ENCODE measurements at places on chromosomes 2 and 18. TPM values are rescaled to one million over a fixed set of nuclear protein-coding genes. Genes with fewer than 3 reads are reported as not detected.

DNA sequence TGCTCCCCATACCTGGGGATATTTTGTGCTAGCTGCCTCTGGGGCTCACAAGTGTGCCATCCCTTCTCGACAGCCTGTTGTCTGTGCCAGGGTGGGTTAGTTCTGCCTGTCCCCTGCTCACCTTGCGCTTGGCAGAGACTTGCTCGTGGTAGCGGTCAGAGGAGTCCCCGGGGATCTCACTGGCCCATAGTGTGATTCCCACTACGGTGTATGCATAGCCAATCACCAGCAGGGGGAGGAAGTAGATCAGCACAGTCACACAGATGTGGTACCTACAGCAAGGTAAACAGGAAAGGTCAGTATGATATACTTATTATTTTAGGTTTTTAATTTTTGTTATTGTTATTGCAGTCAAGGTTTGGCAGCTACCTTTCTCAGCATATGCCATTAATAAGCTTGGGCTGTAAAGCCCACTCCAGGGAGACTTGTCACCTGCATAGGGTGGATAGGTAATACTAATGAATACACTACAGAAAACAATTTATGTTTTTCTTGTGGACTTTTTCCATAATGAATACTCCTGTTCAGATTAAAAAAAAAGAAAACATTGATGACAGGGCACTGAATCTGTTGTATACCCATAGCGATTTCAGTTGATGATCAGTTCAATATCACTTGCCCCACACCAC is 95.2 kb downstream of the POLE4 start:
- H3K4me3 ChIP-seq: no peak overlapping the region
- H3K36me3 ChIP-seq: no peaks in the 10 kb centered on the region
- no peaks in the 10 kb centered on the region for H3K4me1 ChIP-seq
- DNase-seq: peak; percentile 27
- no peaks in the 10 kb centered on the region for H3K27me3 ChIP-seq

DNA sequence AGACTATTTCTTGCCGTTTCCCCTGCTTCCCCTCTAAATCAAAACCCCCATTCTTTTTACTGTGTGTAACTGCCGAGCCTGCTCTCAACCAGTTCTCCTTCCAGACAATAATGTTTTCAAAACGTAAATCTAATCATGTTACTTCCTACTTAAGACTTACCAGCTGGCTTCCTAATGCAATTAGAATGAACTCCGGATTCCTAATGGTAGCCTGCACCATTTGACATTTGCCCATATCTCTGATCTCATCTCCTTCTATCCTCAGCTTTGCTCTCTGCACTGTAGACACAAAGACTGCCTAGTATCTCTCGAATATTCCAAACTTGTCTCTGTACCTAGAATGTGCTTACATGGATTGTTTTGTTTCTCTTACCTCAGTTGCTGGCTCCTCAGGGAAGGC is 12.9 kb downstream of the TTL start:
- no peaks in the 10 kb centered on the region for H3K27me3 ChIP-seq
- H3K36me3 ChIP-seq: peaks cover 12% of the 10 kb centered on the region
- no peak overlapping the region for H3K27ac ChIP-seq
- no peak for DNase-seq
- no peak overlapping the region for H3K4me3 ChIP-seq

- no peak for DNase-seq
- H3K4me1 ChIP-seq: no peaks in the 10 kb centered on the region
- no peaks in the 10 kb centered on the region for H3K27me3 ChIP-seq
- H3K27ac ChIP-seq: no peak overlapping the region
- no peak overlapping the region for H3K4me3 ChIP-seq
Measured at GRCh38 chr2:76953733-76954347, 568.3 kb downstream of the LRRTM4 start.

DNA sequence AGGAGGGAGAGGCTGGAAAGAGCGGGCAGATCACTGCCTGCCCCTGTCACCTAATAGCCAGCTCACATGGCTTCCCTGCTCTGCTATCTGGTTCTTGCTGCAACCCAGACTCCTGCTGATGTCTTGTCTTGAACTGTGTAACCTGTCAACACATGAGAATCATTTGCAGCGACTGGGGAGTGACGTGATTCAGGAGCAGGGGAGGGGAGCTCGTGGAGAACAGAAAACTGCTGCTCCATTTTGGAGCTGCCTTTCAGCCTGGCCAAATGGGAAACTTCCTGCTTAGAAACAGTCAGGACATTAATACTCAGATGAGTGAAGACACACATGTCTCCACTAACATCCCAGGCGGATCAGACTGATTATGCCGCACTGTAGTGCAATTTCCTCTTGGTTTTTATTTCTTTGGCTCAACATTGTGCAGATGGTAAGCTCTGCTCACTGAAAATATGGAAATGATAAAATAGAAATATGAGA is 38.1 kb downstream of the RPL37A start:
- DNase-seq: no peak
- no peaks in the 10 kb centered on the region for H3K27me3 ChIP-seq
- H3K4me3 ChIP-seq: no peak overlapping the region
- no peaks in the 10 kb centered on the region for H3K4me1 ChIP-seq
- no peak overlapping the region for H3K27ac ChIP-seq
- no peaks in the 10 kb centered on the region for H3K36me3 ChIP-seq

DNA sequence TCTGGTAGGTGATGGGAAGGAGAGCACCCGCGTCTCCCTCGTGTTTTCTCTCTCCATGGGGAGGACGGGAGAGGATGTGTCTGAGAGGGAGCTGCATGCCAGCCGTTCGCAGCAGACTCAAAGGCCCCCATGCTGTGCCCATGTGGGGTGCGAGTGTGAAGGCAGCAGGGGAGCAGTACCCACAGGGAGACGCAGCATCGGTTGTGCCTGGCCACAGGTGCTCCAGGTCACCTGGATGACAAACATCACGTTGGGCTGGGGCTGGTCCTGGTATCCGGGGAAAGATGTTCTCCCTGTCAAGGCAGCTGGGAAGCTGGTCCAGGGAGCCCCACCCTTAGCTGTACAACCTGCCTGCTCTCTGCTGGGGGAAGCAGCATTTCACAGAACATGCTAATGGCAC is 119.5 kb upstream of the SALL3 start:
- no peak overlapping the region for H3K4me3 ChIP-seq
- no peaks in the 10 kb centered on the region for H3K36me3 ChIP-seq

GRCh38 chr2:39837856-39838453 is 58.9 kb upstream of the THUMPD2 start:
- no peak overlapping the region for H3K27ac ChIP-seq
- DNase-seq: peak; percentile 25
- H3K36me3 ChIP-seq: no peaks in the 10 kb centered on the region
- no peaks in the 10 kb centered on the region for H3K4me1 ChIP-seq

DNA sequence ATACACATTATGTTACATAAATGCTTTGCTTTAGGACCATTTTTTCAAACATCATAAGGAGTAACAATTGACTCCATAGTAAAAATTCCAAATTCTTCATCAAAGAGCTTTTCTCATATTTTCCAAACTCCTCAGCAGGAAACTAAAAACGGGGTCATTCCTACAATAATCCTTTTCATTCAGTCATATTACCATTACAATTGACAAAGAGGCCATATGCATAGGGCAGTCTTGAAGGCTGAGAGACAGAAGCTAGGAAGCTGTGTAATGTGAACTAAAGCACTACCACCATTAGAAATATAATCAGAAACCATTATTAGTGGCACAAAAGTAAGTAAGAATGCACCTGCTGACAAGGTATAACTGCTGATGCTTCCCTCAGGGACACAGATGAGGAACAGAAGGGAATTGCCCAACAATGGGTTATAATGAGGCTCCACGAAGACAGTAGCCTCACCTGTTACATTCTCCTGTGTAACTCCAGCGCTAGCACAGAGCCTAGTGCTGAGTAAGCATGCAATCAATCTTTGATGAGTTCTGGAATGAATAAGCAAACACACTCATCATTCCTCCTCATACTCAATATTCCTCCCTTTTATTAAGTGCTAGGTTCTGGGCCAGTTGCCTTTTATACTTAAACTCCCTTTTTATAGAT is 942.3 kb downstream of the CPS1 start:
- H3K4me3 ChIP-seq: no peak overlapping the region
- no peaks in the 10 kb centered on the region for H3K36me3 ChIP-seq

GRCh38 chr2:229725716-229726574 is 11.6 kb upstream of the DNER start:
- no peaks in the 10 kb centered on the region for H3K36me3 ChIP-seq
- H3K4me1 ChIP-seq: no peaks in the 10 kb centered on the region
- H3K27me3 ChIP-seq: no peaks in the 10 kb centered on the region
- H3K27ac ChIP-seq: no peak overlapping the region
- no peak for DNase-seq
- H3K4me3 ChIP-seq: no peak overlapping the region

DNA sequence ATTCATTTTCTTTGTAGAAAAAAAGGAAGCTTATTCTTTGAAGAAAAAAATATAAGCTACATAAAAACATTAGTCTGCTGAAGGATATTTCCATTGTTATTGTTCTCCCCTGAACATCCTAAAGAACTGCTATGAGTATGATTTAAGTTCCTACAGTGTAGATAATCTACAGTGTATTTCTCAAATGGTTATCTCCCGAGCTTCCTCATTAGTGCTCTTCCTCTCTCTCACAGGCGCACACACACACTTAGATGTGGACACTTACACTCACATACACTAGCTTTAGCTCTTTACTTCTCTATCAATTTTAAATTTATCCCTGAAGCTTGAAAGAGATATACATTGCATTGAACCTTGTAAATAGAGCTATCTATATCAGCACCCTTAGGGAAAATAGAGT is 681.0 kb downstream of the KCNJ3 start:
- H3K4me3 ChIP-seq: no peak overlapping the region
- DNase-seq: no peak
- no peaks in the 10 kb centered on the region for H3K36me3 ChIP-seq

DNA sequence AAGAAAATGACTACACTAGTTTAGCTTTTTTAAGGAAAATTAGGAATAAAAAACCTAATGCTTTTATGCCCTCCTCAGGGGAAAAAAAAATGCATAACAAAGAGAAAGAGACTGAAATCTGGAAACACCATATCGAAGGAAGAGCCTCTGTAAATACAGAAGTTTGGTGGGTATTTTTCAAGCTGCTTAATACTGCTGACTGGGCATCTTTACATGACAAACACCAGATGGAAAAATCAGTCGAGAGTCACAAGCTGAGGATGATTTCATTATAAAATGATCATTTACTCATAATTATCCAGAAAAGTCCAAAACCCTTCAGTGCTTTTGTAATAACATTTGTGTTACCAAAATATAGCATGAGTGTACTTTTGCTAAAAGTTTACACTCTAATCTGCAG is 1600.7 kb upstream of the ACVR2A start:
- no peaks in the 10 kb centered on the region for H3K4me1 ChIP-seq
- H3K27me3 ChIP-seq: no peaks in the 10 kb centered on the region
- no peak overlapping the region for H3K27ac ChIP-seq
- H3K36me3 ChIP-seq: no peaks in the 10 kb centered on the region

- H3K36me3 ChIP-seq: no peaks in the 10 kb centered on the region
- peaks cover 21% of the 10 kb centered on the region for H3K4me1 ChIP-seq
- H3K4me3 ChIP-seq: no peak overlapping the region
Measured at GRCh38 chr2:43484323-43484930, 111.4 kb downstream of the THADA start.

PAX8 gene
- total RNA-seq: 0.64 TPM

SCTR gene
- not detected for total RNA-seq

HOXD13 gene
- total RNA-seq: not detected

UGT1A1 gene
- not detected for total RNA-seq

LCT gene
- 0.10 TPM for total RNA-seq

SLC4A5 gene
- 9.7 TPM for total RNA-seq
